ENCODE measurements at places on chromosomes 2 and 18.
A peak's percentile ranks its signal among the peaks of the same experiment; 100 is the strongest.

GRCh38 chr18:49858309-49859020 is 45.1 kb upstream of the ACAA2 start:
- DNase-seq: peak; percentile 34

- DNase-seq: no peak
Measured at GRCh38 chr2:20157193-20157891, 67.6 kb downstream of the SDC1 start.

- no peak for DNase-seq
Measured at GRCh38 chr2:102668171-102668570, 48.8 kb downstream of the SLC9A2 start.

- no peak for DNase-seq
Measured at GRCh38 chr2:160630801-160631590, 137.4 kb upstream of the RBMS1 start.

DNA sequence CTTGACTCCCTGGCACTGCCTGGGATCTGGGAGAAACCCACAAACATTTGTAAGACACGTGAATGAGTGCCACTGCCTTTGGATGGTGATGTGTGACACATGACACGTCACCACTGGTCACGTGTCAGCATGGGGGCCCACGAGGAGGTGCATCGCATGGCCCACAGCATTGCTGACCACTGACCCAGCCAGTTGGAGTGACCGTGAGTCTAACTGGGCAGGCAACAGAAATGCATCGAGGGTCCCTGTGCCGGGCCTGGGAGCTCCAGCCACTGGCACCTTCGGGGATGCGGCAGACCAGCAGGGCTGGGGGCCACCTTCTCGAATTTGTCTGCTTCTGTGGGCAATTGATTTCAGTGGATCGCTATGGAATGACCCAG is 121.9 kb upstream of the HDAC4 start:
- no peak for DNase-seq

DNA sequence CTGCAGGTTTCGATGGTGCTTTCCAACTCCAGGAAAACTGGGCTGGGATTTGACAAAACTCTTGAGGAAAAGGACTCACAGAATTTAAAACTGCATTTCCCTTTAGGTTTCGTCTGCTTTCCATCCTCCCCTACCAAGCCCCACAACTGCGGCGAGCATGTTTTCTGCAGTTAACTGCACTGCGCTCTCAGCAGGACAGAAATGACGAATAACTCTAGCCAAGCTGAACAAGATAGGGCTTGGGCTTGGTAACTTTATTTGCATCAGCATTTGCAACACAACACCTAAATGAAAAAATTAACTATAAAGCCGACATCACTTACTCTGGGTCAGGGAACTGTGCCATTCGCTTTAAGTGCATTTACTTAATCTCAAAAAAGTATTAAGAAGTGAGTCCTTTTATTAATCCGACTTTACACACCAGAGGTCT is 669 bp upstream of the PIKFYVE start:
- DNase-seq: peak; percentile 29

DNA sequence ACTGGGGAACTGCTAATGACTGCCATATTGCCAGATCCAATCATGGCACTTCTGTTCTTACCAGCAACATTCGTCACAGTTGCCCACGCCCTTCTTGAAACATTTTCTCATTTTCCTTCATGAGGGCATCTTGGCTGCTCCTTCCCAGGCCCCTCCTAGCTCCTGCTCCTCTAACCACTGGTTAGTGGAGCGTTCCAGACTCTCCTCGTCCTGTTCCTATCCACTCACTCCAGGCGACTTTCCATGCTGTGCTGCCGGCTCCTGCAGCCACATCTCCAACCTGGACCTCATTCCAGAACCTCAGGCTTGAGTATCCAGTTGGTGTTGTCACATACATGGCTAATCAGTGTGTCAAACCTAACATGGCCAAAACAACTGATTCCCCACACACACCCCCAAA is 1.3 kb upstream of the ADI1 start:
- DNase-seq: peak; percentile 34

DNA sequence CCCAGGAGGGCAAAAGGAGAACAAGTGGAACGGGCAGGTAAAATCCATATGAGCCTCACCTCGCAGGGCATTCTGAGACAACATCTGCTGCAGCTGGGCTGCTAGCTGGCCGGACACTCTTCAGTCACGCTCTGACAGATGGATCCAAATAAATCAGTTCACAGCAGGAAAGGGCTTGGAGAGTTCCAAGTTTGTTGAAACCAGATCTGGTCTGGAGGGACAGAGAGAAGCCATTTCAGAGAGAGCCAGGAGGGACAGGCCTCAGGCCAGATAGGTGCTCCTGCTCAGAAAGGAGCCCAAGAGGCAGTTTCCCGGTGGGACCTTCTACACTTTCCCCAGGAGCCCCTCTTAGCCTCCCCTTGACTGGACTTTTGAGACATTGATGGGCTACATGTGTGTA is 28.2 kb upstream of the TNP1 start:
- DNase-seq: no peak

DNA sequence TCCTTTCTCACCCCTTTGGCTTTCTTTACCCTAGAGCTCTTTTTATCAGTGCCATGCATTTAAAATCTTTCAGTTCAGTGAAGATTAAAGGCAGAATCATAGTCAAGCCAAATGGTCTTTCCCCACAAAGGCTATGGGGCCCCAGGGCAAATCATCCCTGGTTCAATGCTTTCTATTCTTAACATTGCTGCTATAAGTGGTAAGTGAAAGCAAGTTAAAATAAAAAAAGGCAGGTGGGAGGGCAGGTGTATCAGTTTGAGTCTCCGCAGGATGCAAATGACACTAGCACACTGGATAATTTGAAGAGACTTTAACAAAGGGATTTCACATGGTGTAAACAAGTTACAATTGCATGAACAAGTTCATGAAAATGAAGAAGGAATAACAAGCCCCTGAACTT is 757.4 kb downstream of the SATB2 start:
- DNase-seq: peak; percentile 26

DNA sequence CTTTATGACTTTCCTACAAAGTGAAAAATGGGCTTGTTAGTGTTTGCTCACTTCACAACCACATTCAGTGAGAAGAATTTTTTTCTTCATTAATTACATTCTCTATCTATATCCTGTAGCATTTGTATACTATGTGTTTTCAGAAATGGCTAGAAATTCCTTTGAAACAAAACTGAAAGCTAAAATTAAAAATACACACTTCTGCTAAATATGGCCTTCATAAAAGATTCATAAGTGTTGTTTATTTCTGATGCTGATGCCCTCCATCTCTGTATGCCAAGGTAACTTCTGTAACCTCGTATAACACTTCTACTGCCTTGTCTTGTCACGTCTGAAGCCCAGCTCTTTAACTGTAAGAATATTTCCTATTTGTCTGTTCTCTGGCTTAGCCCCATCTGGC is 59.8 kb downstream of the PMAIP1 start:
- no peak for DNase-seq

GRCh38 chr2:208142925-208143799 is 2.8 kb downstream of the CRYGB start:
- no peak for DNase-seq

- peak; percentile 45 for DNase-seq
Measured at GRCh38 chr2:113157118-113157896, 16.5 kb upstream of the PSD4 start.

GRCh38 chr2:98039085-98039756 is 43.5 kb upstream of the TMEM131 start:
- DNase-seq: no peak

GRCh38 chr2:19731515-19731914 is 170.3 kb downstream of the TTC32 start:
- DNase-seq: no peak

- DNase-seq: no peak
Measured at GRCh38 chr2:51224790-51225189, 192.9 kb upstream of the NRXN1 start.

- no peak for DNase-seq
Measured at GRCh38 chr18:45068400-45069094, 387.9 kb downstream of the SETBP1 start.

DNA sequence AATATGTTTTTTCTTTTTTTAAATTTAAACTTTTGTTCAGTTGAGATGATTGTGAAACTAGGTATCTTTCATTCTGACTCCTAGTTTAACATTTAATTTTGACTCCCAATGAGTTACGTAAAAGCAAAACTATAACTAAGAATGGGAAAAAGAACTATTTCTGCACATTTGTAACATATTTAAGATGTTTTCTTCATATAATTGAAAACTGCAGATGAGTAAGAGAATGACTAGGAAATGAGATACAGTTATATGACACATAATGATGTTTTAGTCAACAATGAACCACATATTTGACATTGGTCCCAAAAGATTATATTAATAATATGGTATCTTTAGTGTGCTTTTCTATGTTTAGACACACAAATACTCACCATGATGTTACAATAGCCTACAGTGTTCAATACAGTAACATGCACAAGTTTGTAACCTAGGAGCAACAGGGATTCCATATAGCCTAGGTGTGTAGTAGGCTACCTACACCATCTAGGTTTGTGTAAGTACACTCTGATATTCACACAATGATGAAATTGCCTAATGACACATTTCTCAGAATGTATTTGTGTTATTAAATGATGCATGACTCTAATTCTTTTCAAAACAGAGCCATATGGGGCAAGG is 12.6 kb downstream of the ERMN start:
- DNase-seq: no peak

GRCh38 chr2:109724533-109725460 is 69.3 kb upstream of the RGPD5 start:
- DNase-seq: no peak

DNA sequence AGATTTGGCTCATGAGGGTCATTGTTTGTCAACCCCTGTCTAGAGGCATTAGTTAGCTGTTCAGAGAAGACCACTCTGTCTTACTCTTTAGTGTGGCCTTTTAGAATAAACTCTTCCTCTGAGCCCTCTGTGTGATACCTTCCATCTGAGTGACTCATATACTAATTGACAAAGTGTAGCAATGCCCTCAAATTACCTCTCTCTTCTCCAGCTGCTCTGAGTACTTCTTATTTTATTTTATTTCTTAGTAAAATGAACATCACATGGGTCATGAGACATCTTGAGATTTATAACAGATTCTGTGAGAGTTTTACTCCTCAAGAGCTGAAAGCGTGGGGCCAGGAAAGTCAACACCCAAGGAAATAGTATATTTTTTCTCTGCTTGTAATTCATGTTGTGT is 67.4 kb downstream of the KCTD18 start:
- DNase-seq: no peak

DNA sequence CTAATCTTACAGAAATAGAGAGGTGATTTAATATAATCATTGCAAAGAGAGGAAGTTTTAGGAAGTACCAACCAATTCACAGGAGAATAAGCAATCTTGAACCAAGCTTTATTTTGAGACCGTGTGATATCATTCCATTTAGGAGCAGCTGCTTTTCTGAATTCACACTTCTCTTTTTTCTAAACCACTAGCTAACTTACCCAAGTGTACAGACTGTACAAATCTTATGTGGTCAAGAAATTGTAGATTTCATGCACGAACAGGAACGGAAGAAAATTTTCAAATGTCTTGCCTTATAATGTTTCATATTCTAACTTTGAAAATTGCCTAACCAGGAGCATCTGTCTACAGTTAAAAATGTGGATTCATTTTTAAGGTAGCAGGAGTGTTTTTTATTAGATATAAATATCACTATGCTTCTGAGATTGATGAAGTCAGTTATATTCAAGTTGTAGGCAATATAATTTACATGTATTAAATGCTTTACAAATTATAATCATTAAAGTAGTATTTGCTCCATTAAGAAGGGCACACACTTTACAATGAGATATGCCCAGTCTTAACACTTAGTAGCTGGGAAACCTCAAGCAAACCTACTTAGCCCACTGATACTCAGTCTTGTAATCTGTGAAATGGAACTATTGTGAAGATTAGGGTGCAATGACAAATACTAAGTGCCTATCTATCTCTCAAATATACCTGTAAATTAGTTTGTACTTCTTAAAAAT is 302.2 kb upstream of the STON1 start:
- DNase-seq: no peak

DNA sequence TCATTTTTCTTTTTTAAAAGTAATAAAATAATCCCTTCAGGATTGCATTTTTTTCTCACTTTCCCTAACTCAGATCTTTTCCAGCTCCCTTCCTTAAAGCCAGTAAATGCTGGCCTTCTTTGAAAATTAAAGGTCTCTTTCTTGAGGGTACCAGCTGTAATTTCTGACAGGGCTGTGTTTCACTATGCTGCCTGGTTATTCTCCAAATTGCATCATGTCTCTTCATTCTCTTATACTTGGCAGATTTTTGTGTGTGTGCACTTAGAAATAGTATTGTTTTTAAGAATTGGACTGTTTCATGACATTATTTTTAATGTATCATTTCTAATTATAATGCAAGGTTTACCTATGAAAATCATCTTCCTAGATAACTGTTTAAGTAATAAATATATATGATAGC is 72.0 kb upstream of the EPB41L5 start:
- no peak for DNase-seq

DNA sequence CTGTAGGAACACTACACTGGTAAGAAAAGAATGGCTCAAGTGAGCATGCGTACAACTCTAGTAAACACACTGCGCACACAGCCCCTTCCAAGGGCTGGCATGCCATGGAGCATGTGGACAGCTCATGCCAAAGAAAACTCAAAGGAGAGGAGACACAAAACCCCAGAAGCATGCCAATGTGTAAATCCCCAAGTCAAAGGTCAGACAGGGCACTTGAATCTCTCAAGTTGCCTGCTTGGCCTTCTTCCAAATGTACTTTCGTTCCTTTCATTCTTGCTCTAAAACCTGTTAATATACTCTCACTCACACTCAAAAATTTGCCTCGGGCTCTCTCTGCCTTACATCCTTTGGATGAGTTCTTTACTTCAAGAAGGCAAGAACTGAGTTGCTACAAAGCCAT is 365.3 kb downstream of the NBAS start:
- DNase-seq: no peak

- no peak for DNase-seq
Measured at GRCh38 chr2:114218383-114218782, 224.1 kb upstream of the DPP10 start.

GRCh38 chr18:36300211-36300610 is 2.7 kb downstream of the FHOD3 start:
- DNase-seq: no peak

- peak; percentile 61 for DNase-seq
Measured at GRCh38 chr2:136378712-136379595, 261.0 kb upstream of the CXCR4 start.

GRCh38 chr2:226524381-226524843 is 275.2 kb downstream of the IRS1 start:
- no peak for DNase-seq

DNA sequence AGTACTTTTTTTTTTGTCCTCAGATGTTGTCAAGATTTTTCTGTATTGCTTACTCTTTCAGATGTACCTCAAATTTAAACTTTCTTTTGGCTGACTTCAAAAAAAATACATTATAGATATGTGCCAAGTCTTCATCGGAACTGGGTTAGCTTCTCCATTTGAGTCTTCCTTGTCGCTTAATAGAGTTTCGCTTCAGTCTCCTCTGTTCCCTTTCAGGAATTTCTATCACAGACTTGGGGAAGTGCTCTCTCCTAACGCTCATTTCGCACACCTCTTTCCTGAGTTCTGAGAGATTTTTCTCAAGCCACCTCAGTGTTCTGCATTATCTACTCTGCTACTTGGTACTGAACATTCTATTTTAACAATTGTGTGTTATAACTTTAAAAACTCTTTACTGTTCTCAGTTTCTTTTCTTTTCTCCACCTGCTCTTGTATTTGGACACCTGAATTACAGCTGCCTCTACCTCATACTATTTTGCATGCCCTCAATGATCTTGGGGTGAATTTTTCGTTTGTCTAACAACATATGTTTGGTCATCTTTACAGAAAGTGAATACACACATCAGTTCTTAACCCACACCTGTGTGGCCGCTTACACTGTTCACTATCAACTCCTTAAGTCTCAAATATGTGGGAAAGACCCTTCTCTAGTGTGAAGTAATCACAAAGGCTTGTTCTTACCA is 16.5 kb downstream of the PTPN2 start:
- DNase-seq: no peak

- DNase-seq: no peak
Measured at GRCh38 chr18:3972291-3972930, 482.7 kb downstream of the DLGAP1 start.
